ENCODE measurements at places on chromosomes 7 and 10.

GRCh38 chr10:44986179-44986578 lies 7.6 kb upstream of the DEPP1 start:
- no peak for DNase-seq

DNA sequence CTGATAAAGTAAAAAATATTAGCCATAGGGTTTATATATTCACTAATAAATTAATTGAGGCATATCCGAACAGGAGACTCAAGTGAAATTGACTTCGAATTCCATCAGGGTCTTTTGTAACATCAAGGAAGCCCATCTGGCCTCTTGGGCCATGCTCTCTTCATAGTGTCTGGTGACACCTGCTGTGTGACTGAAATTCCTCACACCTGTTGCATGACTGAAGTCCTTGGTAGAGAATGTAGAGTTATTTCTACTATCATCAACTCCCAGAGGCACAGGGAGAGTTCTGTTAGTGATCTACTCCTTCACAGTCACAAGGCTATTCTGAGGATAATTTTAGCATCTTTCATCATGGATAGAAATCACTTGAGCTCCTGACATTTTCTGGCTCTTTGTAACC lies 138.3 kb upstream of the LSM8 start:
- DNase-seq: no peak

DNA sequence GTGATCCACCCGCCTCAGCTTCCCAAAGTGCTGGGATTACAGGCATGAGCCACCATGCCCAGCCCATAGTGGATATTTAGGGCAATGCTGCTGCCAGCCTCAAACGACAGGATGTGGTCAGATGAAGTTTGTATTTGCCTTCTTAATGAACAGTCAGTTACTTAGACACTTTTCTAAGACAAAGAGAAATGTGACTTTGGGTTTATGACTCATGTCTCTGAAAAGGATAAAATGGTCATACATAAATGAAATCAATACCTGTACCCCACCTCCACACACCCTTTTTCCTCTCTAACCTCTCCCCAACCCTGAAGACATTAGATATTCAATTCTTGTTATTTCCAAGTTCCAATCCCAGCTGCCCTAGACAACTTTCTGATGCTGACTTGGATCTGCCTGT lies 109.3 kb upstream of the INSIG1 start:
- DNase-seq: no peak

- peak; percentile 64 for DNase-seq
Measured at GRCh38 chr7:151232917-151233701, 826 bp downstream of the CHPF2 start.

GRCh38 chr10:125148528-125148927 lies 11.8 kb downstream of the CTBP2 start:
- no peak for DNase-seq

GRCh38 chr10:74177140-74177677 lies 26.2 kb downstream of the ADK start:
- peak; percentile 56 for DNase-seq

DNA sequence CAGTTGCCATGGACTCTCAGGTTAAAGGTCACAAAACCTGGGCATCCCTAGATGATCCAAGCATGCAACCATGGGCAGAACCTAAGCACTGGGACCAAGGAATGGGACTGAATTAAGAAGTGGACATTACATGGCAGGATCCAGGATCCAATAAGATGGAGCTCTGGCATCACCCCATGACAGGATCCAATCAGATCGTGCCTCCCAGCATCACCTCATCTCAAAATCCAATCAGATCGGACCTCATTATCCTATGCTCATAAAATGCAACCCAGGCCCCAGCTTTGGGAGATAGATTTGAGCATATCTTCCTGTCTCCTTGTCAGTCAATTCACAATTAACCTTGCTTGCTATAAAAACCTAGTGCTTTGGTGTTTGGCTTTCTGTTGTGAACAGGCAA lies 616.1 kb downstream of the PARD3 start:
- DNase-seq: no peak

DNA sequence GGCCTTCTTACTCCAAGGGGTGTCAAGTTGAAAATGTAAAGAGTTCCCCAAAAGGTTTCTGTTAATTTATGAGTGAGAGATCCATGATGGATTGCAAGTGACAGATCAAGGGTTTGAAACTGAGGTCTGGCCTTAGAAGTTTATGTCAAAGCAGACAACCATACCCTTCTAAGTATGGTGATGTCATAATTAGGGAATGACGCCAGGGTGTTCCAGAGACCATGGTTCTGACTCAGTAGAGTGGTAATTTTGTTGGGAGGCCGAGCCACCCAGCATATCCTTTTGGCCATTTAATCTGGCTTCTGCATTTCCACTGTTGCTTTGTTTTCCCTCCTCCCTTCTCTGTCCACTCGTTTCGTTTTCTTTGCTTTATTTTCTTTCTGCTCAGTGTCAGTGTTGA lies 2.7 kb downstream of the TRUB1 start:
- no peak for DNase-seq

GRCh38 chr7:39054731-39055130 lies 77.0 kb downstream of the POU6F2 start:
- no peak for DNase-seq

DNA sequence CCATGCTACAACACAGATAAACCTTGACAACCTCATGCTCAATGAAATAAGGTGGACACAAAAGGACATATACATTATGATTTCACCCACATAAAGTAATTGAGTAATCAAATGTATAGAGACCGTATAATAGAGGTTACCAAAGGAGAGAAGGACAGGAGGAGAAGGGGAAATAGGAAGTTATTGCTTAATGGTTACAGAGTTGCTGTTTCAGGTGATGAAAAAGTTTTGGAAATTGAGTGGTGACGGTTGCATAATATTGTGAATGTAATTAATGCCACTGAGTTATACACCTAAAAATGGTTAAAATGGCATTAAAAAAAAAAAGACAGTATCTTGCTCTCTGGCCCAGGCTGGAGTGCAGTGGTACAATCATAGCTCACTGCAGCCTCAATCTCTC lies 1.5 kb upstream of the OGDH start:
- DNase-seq: no peak

DNA sequence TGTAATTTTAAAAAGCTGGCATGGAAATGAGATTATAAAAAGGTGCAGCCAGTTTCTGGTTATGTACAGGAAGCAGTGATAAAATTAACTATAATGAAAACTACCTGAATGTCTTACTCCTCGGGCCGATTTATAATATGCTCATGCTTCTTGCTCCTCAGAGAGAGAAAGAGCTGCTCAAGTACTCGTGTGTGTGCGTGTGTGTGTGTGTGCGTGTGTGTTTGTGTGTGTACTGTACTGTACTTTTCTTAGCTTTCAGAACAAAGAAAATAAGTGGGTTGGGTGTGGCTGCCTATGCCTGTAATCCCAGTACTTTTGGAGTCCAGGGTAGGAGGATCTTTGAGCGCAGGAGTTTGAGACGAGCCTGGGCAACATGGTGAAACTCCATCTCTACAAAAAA lies 96.6 kb upstream of the NMT2 start:
- DNase-seq: no peak

DNA sequence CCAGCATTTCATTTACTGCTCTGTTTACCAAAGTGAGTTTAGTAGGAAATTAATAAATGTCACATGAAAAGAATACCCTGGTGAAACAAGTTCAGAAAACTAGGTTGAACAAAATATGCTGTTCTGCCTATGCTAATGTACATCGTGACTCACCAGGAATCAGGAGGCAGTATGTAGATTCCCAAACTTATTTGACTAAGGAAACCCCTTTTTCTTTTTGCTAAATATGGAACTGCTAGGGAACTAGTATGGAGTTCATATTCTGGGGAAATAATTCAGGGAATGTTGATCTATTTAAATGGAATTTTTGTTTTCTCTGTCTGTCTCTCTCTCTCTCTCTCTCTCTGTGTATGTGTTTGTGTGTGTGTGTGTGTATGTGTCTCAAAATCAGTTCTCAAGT lies 49.9 kb upstream of the EXOC4 start:
- DNase-seq: no peak

GRCh38 chr7:126370038-126370668 lies 882.6 kb downstream of the GRM8 start:
- DNase-seq: no peak

DNA sequence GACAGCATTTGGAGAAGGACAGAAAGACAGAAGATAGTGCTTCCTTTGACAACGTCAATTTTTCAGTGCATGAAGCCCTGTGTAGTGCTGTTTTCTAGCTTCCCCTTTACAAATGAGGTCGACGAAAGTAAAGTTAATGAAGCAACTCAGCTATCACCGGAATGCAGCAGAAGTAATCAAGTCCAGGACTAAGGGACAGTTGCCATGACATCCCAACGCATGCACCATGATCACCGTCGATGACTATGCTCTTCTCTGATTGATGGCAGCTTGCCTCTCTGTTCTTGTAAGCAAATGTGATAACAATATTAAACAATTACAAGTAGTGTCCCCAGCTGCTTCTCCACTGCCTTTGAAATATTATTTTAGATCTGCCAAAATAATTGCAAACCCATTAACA lies 205.8 kb downstream of the FRMD4A start:
- DNase-seq: no peak

- DNase-seq: peak; percentile 48
Measured at GRCh38 chr7:88758381-88759229, 895 bp upstream of the ZNF804B start.

DNA sequence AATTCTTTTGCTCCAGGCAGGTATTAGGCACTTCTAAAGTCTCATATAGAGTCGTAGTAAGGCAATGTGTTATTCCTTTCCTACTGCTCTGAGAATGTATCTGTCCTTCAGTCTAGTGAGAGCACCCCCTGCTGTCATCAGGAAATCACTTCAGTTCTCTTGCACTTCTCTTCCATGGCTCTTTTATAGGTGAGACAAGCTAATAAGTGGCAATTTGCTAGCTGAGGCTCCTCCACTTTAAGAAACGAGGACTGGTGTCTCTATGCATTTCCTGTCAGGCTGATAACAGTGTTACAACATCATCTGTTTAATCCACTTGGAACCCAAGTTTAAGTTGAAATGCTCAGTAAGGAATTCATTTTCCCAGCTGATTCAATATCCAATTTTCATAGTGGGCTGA lies 350.6 kb downstream of the TFEC start:
- no peak for DNase-seq

- peak; percentile 46 for DNase-seq
Measured at GRCh38 chr7:127107601-127108007, 145.1 kb downstream of the GRM8 start.

DNA sequence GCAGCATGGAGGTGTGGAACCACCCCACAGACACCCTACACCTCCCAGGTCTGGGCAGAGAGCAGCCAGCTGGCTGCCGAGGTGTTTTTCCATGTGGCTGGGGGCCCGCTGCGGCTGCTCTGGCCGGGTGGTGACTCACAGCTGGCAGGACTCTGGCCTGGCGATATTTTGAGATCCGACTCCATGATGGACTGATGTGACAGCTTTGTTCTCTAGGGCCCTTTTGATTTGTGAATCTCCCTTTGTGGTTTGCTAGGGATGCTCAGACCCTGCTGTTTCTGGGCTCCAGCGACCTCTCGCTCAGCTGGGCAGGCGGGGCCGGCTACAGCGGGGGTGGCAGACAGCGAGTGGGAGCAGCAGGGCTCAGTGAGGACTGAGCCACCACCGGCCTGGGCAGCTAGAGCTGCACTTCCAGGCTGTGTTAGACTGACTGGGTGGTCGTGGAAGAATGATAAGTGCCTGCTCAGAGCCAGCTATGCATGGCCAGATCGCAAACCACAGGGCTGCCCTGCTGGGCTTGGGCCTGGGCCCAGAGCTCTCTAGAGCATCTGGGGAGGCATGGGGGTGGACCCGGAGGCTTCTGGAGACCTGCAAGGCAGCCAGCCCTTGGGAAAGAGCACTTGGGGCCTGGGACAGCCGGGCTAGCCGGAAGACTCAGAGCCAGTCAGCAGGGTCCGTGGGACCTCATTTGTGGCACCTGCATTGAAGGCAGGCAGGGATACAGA lies 46.2 kb upstream of the GDF10 start:
- DNase-seq: peak; percentile 84

- no peak for DNase-seq
Measured at GRCh38 chr10:66505003-66505657, 420.7 kb upstream of the LRRTM3 start.

DNA sequence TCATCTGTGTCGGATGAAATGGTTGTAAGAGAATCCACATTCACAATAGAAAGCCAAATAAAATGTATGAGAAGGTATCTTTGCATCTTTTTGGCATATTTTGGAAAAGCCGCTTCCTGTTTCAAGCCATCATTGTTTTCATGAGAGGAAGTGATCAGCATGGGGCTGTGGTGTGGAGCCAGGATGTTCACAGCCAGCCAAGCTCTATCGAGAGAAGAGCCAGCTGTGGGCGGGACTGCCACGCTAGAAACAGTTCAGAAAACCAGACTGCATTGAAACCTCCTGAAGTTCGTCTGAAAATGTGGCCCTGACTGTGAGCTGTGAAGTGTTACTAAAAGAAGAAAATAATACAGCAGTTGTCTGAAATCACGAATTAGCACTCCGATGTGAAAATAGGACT lies 21.2 kb upstream of the NPS start:
- peak; percentile 45 for DNase-seq

DNA sequence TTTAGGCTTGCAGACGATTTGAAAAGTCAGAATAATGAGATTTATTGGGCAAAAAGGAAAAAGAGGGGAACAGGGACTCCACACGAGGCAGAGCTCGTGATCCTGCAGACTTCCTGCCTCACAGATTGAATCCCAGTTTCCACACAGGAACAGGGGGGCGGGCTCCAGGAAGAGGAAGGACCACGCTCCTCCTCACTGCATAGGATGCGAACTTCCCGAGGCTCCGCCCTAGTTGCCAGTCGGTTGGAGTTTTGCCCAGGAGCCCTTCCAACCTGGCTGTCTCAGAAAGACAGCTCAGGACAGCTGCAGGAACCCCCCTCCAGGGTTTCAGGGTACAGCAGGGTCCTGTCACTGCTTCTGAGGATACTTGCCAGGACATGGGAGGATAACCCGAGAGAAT lies 488.3 kb upstream of the ADARB2 start:
- DNase-seq: no peak

DNA sequence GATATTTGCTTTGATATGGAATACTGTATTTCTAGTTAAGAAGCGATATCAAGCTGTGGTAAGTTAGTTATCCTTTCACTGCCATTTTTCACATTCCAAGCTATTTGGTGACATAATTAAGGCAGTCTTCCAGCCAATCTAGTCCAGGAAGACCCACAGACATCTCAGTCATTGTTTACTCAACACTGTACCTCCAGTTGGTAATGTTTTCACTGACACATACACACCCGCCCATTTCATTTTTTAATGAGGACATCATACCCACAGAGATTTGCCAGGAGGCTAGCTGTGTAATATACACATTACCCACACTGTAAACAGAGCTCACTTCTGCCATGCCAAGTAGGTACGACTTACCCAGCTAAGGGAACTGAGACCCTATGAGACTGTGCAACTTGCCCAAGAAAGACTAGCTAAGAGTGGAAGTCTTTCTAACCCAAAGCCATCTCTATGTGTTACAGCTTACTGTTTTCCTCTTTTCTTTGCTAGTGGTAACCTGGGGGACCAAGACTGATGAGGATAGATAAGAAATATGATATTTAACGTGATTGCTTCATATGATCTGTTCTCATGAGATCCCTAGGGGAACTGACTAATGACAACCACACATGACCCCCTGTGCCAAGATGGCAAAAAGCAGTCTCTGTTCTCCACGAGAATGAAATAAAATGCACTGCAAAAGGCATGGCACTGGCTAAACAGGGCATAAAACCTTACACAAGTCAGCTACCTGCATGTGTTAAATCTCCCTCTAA lies 179.0 kb downstream of the DGKI start:
- no peak for DNase-seq

- DNase-seq: no peak
Measured at GRCh38 chr10:119022846-119023552, 6.5 kb upstream of the NANOS1 start.
